ENCODE measurements at places on chromosomes 7 and 10. TPM values are rescaled to one million over a fixed set of nuclear protein-coding genes. Genes with fewer than 3 reads are reported as not detected.

- no peak for DNase-seq
Observed at GRCh38 chr10:78004215-78005026, 24.9 kb downstream of the POLR3A start.

DNA sequence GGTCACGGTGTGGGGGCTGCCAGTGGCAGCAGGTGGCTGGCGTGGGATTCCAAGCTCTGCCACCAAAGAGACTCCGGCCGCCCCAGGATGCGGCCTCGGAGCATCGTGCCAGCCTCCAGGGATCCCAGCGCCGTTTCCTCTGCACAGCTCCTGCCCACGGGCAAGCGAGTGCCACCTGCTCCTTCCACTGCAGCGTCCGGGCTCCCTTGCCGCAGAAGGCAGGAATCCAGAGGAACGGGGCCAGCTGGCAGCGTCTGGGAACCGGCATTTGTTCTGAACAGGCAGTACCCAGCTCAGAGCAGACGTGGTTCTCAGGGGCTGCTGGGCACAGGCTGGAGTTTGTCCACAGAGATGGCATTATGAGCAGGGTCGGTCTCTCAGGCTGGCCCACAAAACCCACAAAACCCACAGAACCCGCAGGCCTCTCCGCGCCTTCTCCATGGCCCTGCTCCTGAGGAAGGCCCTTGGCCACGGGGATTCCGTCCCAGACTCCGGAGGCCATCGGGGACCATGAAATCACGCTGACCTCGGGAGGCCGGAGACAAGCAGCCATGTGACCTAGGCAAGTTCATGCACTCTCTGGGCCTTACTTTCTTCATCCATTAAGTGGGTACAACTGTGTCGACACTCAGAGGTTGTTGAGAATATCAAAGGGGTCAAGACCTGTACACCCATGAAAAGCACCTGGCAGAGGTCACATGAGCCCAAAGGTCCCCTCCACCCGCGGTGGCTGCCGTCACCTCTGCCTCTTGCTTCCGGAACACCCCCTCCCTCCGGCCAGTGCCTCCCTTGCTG, 72.1 kb upstream of the TNRC18 start:
- no peak for DNase-seq

DNA sequence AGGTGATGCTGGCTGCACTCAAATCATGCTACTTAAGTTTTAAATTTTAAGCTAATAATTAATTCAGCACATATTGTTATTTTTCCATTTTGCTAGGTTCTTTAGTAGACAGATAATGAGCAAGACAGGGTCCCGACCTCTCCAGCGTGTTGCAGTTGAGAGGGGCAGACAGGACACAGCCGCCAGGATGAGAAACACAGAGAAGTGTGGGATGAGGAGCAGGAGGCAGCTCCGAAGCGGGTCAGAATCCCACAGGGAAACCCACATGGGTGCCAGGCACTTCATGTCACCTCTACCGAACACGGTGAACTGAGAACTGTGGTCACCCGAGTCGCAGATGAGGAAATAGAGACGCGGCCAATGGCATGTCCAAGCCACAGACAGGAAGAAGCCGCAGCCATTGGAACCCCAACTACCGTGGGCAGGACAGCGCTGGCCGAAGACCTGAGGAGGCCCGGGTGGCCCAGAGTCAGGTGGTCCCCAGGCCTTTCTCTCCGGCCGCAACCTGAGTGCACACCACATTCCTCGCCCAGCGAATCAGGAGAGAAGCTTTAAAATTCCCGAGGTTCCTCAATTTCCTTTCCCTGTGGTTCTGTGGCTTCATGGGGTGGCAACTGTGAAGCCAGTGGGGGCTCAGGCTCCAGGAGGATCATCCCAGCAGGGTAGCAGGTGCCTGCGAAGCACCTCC, 213.0 kb downstream of the DNAJB6 start:
- no peak for DNase-seq

DNA sequence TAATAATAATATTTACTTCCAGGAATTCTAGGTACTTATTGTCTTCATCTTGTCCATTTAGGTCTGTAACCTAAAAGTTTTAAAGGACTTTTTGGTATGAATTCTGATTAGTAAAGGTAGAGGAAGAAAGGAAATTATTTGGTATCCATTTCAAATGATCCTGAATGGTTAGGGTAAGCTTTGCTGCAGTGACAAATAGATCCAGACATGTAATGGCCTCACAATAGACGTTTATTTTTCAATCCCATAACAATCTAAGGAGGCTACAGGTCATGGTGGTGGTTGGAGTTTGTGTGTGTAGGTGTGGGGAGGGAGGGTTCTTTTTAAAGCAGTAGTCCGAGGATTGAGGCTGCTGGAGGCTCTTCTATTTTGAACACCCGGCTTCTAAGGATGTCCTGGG, 5.3 kb downstream of the FBH1 start:
- no peak for DNase-seq

DNA sequence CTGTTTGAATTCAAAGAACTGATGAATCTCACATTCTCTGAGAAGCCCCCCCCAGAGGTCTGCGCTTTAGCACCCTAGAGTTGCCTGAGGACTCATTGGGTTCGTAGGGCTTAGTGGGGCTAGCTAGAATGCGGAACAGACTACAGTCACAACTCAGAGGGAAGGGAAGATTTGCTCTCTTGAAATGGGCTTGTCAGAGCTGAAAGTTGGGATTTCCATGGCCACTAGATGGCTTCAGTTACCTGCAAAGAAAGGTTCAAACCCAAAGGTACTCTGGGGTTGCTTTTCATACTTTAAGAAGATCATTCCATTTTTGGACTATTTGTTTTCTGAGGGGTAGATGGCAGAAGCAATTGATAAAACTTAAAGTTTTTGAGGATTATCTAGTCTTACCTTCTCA, 205.0 kb downstream of the BBS9 start:
- DNase-seq = no peak

Gene FGFBP3
- 0.93 TPM for total RNA-seq

Gene STEAP1
- 1.5 TPM for total RNA-seq

Gene LARP4B
- 65.3 TPM for total RNA-seq
